Thyroid gland (tissue), 4 donors: ENCODE measurements at places on chromosomes 12 and 14.

DNA sequence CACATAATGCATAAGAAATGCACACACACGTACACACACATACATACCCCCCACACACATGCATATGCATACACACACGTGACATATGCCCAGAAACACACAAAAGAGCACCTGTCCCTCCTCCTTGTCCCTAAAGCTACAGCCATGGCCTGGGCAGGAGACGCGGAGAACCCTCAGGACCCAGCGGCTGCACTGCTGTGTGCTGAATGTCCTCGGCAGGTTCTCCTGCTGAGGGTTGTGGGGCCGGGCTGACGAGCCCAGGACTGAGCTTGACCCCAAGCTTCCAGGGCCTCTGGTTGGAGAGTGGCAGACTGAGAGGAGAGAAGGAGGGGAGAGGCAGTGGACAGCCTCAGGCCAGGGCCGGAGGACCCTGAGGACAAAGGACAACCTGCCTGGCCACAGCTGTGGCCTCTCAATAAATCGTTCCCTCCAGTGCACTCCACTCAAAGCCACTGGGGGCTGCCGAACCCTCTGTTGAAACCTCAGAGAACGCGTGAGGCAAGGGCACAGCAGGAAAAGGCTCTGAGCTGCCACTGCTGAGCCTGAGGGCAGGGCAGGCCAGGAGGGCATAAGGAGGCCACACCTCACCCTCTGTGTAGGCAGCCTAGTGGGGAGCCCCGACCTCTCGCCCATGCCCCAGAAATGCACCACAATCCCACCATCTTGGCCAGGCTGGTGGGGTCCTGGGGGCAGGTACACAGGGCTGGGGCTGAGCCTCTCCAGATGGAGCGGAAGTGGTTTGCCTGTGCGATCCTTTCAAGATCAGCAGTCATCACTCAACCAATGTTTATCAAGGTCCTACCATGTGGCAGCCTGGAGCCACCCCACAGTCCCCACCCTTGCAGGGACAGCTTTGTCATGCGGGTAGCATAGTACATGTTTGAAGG lies 3.1 kb downstream of the CACNA2D4 start:
- DNase-seq: no peak

GRCh38 chr12:15525441-15525840 lies 203.1 kb downstream of the PTPRO start:
- no peaks in the 10 kb centered on the region for H3K36me3 ChIP-seq
- H3K27ac ChIP-seq: no peak overlapping the region
- H3K27me3 ChIP-seq: no peaks in the 10 kb centered on the region
- no peaks in the 10 kb centered on the region for H3K4me1 ChIP-seq
- DNase-seq: no peak

- H3K27me3 ChIP-seq: no peaks in the 10 kb centered on the region
- H3K36me3 ChIP-seq: peaks cover 4% of the 10 kb centered on the region
- no peak for DNase-seq
- peaks cover 5% of the 10 kb centered on the region for H3K4me1 ChIP-seq
- no peak overlapping the region for H3K4me3 ChIP-seq
- H3K27ac ChIP-seq: no peak overlapping the region
Measured at GRCh38 chr12:45878630-45879255, 111.6 kb downstream of the SCAF11 start.

DNA sequence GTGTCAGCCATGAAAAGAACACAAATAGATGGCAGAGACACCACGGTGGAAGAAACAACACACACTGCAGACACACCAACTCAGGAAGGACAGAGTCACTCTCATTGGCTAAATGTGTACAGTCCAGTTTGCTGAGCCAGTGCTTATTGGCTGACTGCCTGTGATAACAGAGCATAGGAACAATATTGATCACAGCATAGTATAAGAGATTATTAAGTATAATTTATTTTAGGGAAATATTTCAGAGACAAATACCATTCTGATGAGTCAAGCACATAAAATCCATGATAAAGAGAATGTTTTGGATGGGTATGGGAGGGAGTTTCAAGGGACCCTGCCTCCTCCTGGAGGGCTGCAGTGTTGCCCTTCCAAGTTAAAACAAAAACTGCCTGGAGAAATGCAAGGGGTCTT lies 50.9 kb downstream of the BTG1 start:
- no peaks in the 10 kb centered on the region for H3K36me3 ChIP-seq
- H3K4me3 ChIP-seq: no peak overlapping the region
- no peaks in the 10 kb centered on the region for H3K4me1 ChIP-seq
- DNase-seq: no peak
- H3K27ac ChIP-seq: no peak overlapping the region

DNA sequence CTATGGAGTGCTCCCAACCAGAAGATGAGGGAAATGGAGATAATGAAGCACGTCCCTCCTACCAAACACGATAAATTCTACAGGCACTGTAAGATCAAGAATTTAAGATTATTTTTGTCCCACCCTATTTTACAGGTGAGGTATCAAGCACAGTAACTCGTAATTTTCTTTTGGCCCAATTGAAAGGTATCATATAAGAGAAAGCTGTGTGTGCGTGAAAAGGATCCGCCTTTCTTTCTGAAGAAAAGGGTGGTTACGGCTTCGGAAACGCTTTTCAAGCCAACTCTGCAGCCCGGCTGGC lies 733 bp upstream of the KLHDC2 start:
- peaks cover 1% of the 10 kb centered on the region for H3K36me3 ChIP-seq
- H3K4me1 ChIP-seq: peaks cover 14% of the 10 kb centered on the region
- no peak overlapping the region for H3K4me3 ChIP-seq
- peak overlapping the region; percentile 100 for H3K27ac ChIP-seq

- H3K4me1 ChIP-seq: no peaks in the 10 kb centered on the region
- H3K27ac ChIP-seq: no peak overlapping the region
- no peak for DNase-seq
- no peaks in the 10 kb centered on the region for H3K27me3 ChIP-seq
- no peak overlapping the region for H3K4me3 ChIP-seq
Measured at GRCh38 chr12:85557850-85558249, 277.8 kb downstream of the ALX1 start.

DNA sequence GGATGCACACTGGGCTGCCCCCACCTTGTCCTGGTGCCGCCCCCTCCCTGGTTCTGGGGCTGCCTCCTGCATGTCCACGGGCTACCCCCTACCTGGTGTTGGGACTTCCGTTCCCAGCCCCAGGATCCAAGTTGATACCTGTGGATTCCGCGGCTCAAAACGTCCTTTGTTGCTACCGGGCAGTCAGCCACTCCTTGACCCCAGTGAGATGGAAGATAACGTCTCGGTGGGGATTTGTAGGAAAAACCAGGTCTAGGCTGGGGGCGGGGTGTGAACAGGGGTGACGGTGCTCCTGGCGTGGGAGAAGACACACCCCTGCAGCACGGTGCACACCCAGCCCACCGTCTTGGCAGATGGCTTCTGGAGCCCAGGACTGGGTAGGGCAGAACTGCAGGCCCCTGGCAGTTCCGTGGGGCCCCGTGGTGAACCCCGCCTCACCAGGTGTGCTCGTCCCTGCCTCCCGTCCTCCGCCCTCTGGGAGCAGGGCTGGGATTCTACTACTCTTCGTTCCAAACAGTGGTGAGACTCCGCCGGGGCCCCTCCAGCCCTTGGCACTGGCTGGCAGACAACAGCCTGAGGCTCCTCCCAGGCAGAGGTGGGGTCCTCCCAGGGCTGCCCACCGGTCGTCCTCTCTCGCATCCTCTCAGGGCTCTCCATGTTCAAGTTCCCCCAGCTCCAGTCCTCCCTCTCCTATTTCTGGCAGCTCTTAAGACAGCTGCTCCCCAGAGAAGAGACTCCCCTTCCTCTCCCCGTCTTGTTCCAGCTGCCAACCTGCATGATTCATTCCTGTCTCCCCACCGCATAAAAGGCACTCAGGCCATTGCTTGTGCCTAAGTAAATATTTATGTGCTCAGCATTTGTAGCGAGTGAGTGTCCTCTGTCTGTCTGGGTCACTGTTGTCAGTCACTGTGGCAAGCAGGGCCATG lies 75.5 kb downstream of the FBXL14 start:
- H3K27ac ChIP-seq: no peak overlapping the region
- no peak overlapping the region for H3K4me3 ChIP-seq
- no peaks in the 10 kb centered on the region for H3K27me3 ChIP-seq
- no peaks in the 10 kb centered on the region for H3K36me3 ChIP-seq
- DNase-seq: peak; percentile 24

DNA sequence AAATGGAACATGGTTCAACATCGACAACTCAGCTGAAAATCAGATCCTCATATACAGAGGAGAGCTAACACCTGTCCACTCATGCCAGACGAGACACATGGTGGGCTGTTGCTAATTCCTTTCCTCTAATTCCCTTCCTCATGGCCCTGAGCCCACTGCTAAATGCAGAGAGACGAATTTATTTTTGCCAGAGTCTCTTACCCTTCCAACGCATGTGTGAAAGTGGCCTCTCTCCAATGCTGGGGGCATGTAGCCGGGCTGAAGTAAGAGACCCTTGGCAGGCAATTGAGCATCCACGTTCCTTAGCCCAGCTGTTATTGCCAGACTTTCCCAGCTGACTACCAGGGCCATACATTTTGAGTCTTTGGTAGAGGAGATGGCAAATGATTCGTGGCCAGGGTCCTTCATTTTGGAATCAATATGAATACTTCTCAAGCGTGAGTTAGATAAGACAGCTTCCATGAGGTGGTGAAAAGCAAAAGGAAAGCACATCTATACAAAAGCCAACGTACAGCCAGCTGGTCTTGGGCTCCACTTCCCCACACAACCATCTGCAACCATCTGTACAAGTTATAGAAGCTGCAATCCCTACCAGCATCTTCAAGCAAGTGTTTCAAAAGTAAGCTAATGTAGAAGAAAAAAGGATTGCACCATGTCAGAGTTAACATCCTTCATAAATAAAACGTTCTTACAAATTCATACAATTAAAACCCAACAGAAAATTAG lies 28.6 kb downstream of the CORO1C start:
- H3K4me1 ChIP-seq: no peaks in the 10 kb centered on the region
- H3K36me3 ChIP-seq: no peaks in the 10 kb centered on the region
- no peak overlapping the region for H3K27ac ChIP-seq
- DNase-seq: no peak

- no peak for DNase-seq
- no peak overlapping the region for H3K4me3 ChIP-seq
- H3K27me3 ChIP-seq: no peaks in the 10 kb centered on the region
- H3K36me3 ChIP-seq: no peaks in the 10 kb centered on the region
Measured at GRCh38 chr14:87772854-87773253, 220.1 kb downstream of the GALC start.

GRCh38 chr14:77067632-77068516 lies 30.2 kb upstream of the CIPC start:
- H3K27ac ChIP-seq: no peak overlapping the region
- no peaks in the 10 kb centered on the region for H3K36me3 ChIP-seq
- peak; percentile 76 for DNase-seq
- no peaks in the 10 kb centered on the region for H3K27me3 ChIP-seq
- H3K4me1 ChIP-seq: peaks cover 22% of the 10 kb centered on the region

DNA sequence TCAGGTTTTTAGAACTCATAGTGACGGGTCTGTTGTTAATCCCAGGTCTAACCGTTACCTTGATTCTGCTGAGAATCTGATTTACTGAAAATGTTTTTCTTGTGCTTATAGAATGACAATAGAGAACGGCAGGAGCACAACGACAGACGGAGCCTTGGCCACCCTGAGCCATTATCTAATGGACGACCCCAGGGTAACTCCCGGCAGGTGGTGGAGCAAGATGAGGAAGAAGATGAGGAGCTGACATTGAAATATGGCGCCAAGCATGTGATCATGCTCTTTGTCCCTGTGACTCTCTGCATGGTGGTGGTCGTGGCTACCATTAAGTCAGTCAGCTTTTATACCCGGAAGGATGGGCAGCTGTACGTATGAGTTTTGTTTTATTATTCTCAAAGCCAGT lies 34.4 kb downstream of the PSEN1 start:
- no peak overlapping the region for H3K27ac ChIP-seq
- peaks cover 43% of the 10 kb centered on the region for H3K36me3 ChIP-seq
- no peaks in the 10 kb centered on the region for H3K27me3 ChIP-seq
- H3K4me3 ChIP-seq: no peak overlapping the region
- no peak for DNase-seq

GRCh38 chr12:91841822-91842221 lies 303.8 kb downstream of the BTG1 start:
- H3K4me3 ChIP-seq: no peak overlapping the region
- H3K27me3 ChIP-seq: no peaks in the 10 kb centered on the region
- no peak overlapping the region for H3K27ac ChIP-seq
- H3K4me1 ChIP-seq: no peaks in the 10 kb centered on the region
- no peaks in the 10 kb centered on the region for H3K36me3 ChIP-seq

- no peak for DNase-seq
- no peak overlapping the region for H3K27ac ChIP-seq
- H3K4me3 ChIP-seq: no peak overlapping the region
Measured at GRCh38 chr12:63846238-63846967, 1.9 kb downstream of the SRGAP1 start.

- no peak overlapping the region for H3K4me3 ChIP-seq
- DNase-seq: peak; percentile 69
- H3K27ac ChIP-seq: no peak overlapping the region
- peaks cover 11% of the 10 kb centered on the region for H3K4me1 ChIP-seq
- no peaks in the 10 kb centered on the region for H3K27me3 ChIP-seq
Measured at GRCh38 chr12:94062796-94063635, 85.4 kb upstream of the PLXNC1 start.

DNA sequence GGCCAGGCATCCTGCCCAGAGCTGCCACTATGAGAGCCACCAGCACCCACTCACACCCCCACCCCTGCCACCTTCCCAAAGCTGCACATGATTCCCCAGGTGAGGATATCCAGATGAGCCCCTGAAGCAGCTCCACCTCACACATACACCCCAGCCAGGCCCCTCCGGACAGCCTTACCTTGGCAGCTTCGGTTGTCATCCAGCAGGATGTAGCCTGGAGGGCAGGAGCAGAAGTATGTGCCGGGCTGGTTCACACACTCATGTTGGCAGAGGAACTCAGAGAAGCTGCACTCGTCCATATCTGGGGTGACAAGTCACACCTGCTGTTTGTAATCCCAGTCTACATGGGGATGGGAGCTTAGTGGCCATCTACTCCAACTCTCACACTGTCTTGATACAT lies 15.4 kb upstream of the TC2N start:
- H3K36me3 ChIP-seq: no peaks in the 10 kb centered on the region
- H3K4me1 ChIP-seq: peaks cover 8% of the 10 kb centered on the region
- no peaks in the 10 kb centered on the region for H3K27me3 ChIP-seq

DNA sequence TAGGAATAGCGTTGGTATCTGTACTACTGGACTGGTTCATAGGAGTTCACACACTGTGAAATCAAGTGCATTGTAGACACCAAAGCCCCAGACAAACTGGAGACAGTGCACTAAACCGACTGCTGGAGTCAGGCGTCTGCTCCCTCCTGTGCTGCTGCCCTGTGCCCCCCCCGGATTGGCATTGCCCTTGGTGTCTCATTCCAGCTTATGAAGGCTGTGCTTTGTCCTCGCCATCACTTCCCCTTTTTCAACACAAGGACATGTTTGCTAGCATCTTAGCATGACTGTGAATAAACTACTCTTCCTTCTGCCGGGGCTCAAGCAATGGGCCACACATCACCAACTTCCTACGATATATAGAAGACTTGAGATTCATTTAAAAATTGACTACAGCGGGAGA lies 84.0 kb downstream of the TMCC3 start:
- H3K4me3 ChIP-seq: no peak overlapping the region
- no peaks in the 10 kb centered on the region for H3K27me3 ChIP-seq
- H3K36me3 ChIP-seq: no peaks in the 10 kb centered on the region
- H3K27ac ChIP-seq: no peak overlapping the region
- H3K4me1 ChIP-seq: peaks cover 29% of the 10 kb centered on the region
